ENCODE measurements at places on chromosomes 13 and 19.

DNA sequence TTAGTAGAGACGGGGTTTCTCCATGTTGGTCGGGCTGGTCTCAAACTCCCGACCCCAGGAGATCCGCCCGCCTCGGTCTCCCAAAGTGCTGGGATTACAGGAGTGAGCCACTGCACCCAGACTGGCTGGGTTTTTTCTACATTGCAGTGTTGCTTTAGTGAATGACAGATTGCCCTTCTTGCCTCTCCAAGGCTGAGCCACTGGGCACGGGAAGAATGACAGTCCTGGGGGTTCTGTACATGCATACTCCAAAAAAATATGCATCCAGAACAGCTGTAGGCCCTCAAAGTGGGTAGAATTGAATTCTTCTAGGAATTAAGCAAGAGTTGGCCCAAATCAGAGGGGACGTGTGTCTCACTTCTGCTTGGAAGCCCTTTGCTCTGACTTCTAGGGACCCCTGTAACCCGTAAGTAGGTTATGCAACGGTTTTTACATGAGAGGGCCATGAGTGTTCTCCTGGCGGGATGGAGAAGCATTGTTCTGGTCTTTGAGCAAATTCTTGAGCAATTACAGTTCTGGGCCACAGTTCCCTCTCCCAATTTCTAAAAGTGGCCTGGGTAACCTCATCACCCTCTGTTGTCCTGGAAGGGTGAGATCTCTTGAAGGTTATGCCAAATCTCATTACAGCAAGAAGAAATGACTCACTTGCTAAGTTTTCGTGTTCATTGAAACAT, 3.6 kb downstream of the ACTN4 start:
- no peak for DNase-seq

GRCh38 chr13:94342436-94343242, 136.8 kb downstream of the DCT start:
- no peak for DNase-seq

GRCh38 chr19:34961775-34962686, 2.0 kb downstream of the ZNF792 start:
- DNase-seq, result no peak

- no peak for DNase-seq
Measured at GRCh38 chr19:52749780-52750179, 14.9 kb upstream of the ZNF611 start.

- no peak for DNase-seq
Measured at GRCh38 chr13:99845161-99845874, 126.2 kb downstream of the ZIC5 start.
